ENCODE measurements at places on chromosomes 3 and 15.
A peak's percentile ranks its signal among the peaks of the same experiment; 100 is the strongest.

GRCh38 chr3:58411851-58412830 is 21.5 kb downstream of the PDHB start:
- no peak for DNase-seq

DNA sequence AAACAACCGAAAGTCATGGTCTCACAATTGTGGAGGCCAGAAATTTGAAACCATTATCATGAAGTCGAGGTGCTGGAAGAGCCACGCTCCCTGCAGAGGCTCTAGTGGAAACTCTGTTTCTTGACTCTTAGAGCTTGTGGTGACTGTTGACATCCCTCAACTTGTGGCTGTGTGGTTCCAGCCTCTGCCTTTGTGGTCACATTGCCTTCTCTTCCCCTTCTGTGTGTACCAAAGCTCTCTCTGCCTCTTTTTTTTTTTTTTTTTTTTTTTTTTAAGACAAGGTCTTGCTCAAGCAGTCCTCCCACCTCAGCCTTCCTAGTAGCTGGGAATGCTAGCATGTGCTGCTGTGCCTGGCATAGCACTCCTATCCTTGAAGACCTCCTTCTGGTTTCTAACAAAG is 48.7 kb upstream of the CRTC3 start:
- no peak for DNase-seq

GRCh38 chr3:50246517-50246954 is 10.5 kb downstream of the GNAI2 start:
- DNase-seq: no peak

- DNase-seq: no peak
Measured at GRCh38 chr3:160049988-160050387, 61.4 kb downstream of the IL12A start.

GRCh38 chr3:159782724-159783421 is 205.8 kb upstream of the IL12A start:
- DNase-seq: no peak

GRCh38 chr15:62742409-62743171 is 300.0 kb upstream of the TPM1 start:
- DNase-seq: peak; percentile 73

DNA sequence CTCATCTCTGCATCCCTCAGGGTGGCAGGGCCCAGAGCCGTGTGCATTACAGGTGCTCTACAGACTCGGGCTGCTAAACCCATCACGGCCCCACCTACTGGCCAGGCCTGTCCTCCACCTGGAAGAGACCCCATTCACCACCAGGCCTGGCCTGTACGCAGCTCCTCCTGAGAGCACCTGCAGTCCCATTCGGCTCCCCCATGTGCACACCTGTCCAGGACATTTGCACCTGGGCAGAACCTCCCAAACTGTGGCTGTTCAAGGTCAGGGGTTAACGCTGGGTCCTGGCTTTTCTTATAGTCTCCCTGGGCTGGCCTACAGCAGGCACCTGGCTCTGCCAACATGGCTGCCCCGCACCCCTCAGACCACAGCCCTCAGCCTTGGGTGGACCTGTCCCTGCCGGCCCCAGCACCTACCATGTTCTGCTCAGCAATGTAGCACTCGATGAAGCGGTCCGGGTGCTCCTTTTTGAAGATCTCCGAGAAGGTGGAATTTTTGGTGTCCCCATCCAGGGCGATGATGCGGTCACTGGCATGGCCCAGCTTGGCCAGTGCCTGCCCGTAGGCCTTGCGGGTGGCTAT is 25.7 kb downstream of the TKT start:
- DNase-seq: peak; percentile 46

- peak; percentile 17 for DNase-seq
Measured at GRCh38 chr3:173733029-173733652, 335.6 kb downstream of the NLGN1 start.

- DNase-seq: no peak
Measured at GRCh38 chr3:195823280-195823679, 11.6 kb upstream of the MUC4 start.

DNA sequence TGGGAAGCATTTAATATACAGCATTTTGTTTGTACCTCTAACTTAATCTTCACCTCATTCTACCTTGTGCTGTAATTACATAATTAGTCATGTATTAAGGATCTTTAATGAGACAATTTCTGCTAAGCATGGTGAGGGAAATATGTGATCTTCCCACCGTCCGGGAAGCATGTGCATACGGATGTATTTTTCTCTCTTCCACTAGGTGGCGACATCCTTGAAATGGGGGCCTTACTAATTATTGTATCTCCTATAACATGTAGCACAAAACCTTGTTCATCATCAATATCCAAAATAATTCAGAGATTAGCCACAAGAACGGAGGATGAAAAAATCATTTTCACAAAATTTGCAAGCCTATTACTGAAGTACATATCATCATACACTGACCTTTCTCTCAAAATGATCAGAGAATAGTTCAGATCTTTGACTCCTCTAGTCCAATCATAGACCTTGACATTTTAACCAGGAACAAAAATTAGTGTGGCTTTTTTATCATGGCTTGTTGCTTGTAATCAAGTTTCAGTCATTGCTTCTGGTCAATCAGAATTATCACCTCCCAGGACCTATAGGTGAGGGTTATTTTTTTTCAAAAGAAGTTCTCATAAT is 148.9 kb upstream of the GBE1 start:
- peak; percentile 51 for DNase-seq

Data from D341Med (cell line).